ENCODE measurements at places on chromosomes 7 and 10.

- DNase-seq: no peak
These were observed 32.7 kb downstream of the TSPAN15 start for GRCh38 chr10:69483963-69484362.

- no peak for DNase-seq
These were observed 34.1 kb downstream of the SAMD8 start for GRCh38 chr10:75145590-75145989.

DNA sequence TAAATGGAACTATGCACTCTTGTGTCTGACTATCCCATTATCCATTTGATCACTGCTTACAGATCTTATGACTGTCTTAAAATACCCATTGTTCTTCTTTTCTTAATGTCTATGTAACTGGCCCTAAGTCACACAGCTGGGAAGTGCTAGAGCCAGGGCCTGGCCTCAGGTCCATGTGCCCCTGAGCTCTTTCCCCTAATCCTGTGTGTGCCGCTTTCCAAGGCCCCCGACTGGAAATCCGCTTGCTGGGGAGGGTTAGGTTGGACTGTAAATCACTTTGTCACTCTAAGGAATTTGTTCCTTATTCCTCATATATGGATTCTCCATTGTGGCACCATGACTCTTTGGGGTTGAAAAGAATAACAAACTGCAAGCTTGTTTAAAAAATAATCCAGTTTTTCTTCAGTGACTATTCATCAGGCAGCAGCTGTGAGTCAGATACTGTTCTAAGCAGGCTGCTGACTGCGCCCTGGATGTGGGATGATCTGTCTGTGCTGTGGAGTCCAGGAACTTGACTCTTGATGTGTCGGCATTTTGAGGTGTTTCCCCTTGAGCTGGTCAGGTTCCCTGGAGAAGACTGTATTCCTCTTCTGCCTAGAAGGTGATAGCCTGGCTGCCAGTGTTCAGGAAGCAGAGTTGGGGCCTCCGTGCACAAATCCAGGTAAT is 236.3 kb downstream of the SDK1 start:
- no peak for DNase-seq

GRCh38 chr10:59027975-59028655 is 148.3 kb upstream of the PHYHIPL start:
- no peak for DNase-seq

- DNase-seq: no peak
These were observed 590.8 kb downstream of the AUTS2 start for GRCh38 chr7:70188901-70189650.

Measured in AG09319 (cell line).